GM13977 (cell line): ENCODE measurements at places on chromosomes 6 and 20.

DNA sequence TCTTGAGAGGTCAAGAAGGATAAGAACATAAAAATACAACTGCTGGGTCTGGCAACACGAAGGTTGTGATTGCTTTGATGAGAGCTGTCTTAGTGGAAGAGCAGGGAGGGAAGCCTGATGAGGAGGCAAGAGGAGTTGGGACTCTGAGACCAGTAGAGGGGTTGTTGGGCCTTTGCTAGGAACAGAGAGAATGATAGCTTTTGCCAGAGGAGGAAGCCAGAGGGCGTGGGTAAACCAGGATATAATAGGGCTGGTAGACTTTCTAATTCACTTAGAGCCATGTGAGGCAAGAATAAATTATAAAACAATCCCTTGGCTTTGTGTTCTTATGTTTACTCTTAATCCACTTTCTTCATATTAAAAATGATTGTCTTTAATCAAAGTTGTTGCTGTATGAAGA, 78.6 kb downstream of the RCAN2 start:
- DNase-seq = no peak

DNA sequence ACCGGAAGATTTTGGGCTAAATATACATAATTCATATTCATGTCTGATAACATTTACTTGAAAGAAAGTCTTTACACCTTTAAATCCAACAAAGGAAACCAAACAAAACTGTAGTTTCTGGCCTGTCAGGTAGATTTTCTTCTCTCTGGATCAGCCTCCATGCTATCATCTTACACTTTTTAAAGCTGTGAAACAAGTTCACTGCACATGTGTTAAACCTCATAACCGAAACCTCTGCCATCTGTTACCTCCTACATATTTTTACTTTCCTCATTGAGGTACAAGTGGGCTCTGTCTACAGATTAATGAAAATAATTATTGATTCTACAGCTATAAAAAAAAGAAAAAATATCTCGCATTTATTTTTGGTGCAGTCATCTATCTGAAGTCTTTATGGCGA, 149.9 kb downstream of the RALGAPA2 start:
- no peak for DNase-seq

- DNase-seq = no peak
Observed at GRCh38 chr20:62743777-62744317, 35.2 kb downstream of the NTSR1 start.

DNA sequence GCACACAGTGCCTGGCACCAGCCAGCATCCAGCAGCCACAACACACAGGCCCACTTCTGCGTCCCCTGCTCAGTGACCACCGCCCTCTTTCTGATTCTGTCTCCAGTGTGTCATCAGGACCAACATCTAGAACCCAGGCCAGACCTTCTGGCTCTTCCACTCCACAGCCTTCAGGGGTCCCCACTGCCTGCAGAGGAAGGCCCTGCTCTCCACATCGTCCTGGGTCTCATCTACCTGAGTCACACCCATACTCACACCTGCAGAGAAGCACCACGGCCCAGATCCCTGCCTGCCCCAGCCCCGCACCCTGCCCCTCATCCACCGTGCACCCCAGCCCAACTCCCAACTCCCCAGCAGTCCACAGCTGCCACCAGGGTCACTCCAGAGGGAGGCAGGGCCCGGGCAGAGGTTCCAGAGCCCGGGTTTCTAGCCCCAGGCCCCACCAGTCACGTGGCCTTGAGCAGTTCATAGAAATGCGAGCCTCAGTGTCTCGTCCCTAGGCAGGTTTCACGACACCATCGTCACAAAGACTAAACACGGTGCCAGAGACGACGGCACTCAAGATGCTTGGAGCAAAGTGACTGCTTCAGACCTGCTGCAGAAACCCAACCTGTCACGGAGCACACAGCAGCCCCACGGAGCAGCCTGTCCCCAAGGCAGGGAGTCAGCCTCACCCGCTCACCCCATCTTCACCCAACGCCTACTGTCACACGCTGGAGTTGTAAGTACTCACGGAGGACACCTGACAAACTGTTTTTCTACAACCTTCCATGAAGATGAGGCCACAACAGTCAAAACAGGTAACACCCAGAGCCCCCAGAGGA, 16.1 kb downstream of the TAF4 start:
- DNase-seq = no peak

DNA sequence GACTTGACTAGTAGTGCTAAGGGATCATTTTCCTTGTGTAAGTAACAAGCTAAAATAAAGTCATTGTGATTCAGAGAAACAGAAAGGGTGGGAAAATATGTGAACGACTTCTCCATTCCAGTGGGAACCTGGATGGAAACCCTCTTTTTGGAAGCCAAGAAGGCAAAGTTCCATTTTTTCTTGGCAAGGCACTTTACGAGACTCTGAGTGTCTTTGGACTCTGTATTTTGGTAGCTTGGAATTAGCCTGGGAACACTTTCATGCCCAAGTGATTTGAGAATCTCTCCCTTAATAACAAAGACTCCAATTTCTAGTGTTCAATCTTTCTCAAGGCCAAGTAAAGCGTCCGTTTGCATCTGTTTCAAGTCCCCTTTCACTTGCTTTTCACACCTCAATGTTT, 100.5 kb upstream of the SASH1 start:
- DNase-seq = no peak

DNA sequence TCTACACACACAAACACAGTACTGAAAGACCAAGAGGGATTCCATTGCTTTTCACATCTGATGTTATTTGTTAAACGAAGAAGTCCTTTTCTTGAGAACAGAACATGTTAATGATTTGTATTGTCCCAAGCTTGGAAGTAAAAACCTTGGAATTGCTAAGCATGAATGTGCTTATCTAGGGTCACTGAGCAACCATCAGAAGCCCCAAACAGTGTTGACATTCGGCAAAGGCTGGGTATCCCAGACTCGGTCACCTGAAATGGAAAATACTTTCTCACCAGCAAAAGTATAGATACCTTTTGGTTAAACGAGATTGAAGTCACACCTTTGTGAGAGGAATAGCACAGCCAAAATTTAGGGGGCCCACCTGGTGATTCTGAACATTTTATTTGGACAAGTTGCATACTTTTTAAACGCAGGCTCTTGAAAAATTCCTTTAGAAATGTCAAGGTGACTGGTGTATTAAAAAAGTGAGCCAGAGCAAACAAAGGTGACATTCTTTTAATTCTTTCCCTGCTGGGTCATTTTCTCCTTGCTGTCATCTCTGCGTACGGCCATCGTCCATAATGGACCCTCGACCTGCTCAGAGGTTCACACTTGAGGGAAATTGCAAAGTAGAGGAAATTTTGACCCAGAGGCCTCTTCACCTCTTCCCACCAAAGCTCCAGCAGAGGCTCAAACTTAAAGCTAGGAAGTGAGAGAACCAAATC, 95.8 kb upstream of the FOXA2 start:
- DNase-seq = no peak

GRCh38 chr6:167839755-167840154, 13.0 kb downstream of the AFDN start:
- no peak for DNase-seq
